Dermis blood vessel endothelial cell (primary cell): ENCODE measurements at places on chromosomes 2 and 18. TPM values are rescaled to one million over a fixed set of nuclear protein-coding genes. Genes with fewer than 3 reads are reported as not detected.

- DNase-seq = no peak
These were observed 5.2 kb downstream of the TMEM18 start for GRCh38 chr2:671787-672605.

DNA sequence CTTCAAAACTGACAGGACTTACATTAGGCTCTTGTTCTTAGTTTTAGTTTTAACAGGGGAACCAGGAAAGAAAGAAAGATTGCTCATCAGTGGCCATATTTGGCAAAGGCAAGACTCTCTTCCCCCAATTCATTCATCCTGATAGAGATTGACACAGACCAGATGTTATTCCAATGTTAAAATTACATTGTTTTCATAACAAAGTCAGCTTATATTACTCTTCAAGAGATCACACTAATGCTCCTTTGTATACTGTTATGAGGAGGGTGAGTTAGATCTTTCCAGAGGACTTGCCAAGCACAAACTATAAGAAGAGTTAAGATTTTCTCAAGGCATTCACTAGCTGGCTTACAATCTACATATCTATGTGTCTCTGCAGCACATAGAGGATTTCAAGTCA lies 252.1 kb downstream of the SLC8A1 start:
- no peak for DNase-seq

The GNAL gene
- 0.51 and 0.68 TPM in 2 replicates for total RNA-seq

DNA sequence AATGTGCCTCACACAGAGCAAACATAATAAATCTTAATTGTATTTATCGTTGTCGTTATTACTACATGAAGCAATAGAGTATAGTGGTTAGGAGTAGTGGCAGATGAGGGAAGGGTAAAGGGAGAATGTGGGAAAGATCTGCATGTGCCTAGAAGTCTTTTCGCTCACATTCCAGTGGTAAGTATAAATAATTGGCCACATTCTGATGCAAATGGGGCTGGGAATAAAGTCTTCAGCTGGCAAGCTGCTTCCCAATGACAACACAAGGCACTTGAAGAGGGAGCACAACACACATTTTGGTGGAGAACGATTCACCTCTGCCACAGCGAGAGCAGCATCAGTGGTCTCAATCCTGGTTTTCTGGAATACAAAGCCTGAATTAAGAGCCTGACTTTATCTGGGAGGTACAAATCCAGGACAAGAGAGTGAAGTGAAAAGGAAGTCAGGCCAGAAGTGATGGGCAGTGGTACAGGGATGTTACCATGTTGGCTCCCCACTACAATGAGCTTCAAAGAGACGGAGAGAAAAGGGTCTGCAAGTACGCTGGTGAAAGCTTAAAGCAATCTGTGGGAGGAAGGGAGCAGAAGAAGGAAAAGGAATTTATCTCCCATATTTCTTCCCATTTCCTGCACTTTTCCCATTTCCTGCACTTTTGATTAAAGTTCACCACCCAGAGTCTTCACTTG lies 112.3 kb downstream of the ARHGAP15 start:
- no peak for DNase-seq

GRCh38 chr2:217864963-217865772 lies 137.6 kb downstream of the TNS1 start:
- no peak for DNase-seq

GRCh38 chr2:173990970-173991819 lies 26.0 kb upstream of the SP3 start:
- DNase-seq = peak; percentile 14

The NEMP2 gene
- total RNA-seq = 4.1 and 4.3 TPM in 2 replicates
